ENCODE measurements at places on chromosomes 5 and 9.

DNA sequence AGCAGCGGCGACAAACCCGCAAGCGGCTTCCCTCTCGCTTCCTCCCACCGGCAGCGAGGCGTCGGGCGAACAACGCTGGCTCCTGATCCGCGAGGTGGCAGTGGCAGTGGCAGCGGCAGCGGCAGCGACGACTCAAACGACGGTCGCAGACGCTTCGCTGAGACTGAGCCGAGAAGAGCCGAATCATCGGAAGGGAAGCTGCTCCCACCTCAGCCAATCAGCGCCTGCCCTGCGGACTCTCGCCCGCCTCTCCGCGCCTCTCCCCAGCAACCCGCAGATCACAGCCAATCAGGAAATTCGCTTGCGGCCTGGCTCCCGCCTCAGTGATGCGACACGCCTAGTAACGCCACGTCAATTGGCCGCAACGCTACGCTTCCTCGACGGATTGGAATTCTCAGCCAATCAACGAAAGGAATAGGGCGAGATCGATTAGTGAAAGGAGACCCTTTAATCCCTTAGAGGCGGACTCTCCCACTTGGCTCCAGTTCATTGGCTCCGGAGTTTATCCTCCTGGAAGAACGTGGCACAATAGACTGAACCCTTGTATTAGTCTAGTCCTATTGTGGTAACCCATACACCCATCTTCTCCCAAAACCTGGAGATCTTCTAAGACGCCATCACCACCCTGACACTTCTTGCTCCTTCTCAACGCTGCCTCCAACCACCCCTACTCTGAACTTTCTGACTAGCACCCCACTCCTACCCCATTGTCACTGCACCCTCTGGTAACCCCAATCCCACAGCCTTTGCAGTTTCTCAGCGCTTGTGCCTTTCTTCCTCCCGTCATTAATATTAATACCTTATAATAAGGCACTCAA is at the start of gene VCP:
TSS of gene VCP (minus strand) at position 165 of the 818 bp plus-strand sequence. CDS start 272 bp downstream, outside the sequence.
- DNase-seq, result peak; percentile 96

DNA sequence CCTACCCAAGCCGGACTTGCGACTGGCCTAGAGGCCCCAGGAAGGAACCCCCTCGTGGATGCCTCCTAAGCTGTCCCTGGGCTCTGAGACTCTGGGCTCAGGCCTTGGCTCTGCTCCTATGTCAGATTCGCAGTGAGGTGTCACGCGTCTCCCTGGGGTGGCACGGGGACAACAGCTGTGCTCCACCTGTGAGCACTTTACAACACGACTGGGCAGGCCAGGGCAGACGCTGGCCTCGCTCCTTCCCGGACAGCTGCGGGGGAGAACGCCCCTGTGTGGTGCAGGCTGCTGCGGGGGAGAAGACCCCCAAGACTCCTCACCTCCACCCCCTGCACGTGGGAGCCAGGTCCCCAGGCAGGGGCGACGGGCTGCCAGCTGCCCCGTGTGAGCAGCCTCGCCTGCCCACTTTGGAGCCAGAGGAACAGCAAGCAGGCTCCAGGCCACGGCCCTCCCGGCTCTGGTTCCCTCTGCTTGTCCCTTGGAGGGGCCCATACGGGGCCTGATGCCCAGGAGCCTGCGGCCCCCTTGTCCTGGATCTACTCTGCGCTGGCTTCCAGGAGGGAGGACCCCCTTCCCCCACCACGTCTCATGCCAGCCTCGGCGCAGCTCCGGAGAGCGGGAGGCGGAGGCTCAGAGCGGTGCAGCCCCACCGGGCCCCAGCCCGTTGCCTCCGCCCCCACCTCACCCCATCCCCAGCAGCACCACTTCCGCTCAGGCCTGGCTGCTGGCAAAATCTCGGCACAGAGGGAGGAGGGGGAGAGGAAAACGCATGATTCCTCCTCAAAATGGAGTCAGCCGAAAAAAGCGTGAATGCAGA is 36.0 kb downstream of the SARDH start:
- DNase-seq, result no peak

- no peak for DNase-seq
Observed at GRCh38 chr9:20419533-20419932, 202.8 kb downstream of the MLLT3 start.

DNA sequence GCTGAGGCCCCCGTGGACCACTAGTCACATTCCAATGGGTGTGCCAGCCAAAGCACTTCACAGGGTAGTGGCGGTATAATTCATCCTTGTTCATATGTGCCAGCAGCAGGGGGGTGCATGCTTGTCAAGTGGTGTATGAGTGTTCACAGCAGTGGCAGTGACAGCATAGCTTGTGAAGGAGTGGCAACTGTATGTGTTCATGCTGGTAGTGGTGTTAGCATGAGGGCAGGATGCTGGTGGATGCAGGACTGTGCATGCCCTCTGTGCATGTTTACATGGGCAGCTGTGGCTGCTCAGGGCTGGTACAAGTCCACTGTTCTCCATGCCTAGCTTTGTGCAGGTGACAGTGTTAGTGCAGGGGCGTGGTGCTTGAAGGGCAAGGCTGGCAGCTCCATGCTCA is 253.4 kb upstream of the DMAC1 start:
- no peak for DNase-seq

DNA sequence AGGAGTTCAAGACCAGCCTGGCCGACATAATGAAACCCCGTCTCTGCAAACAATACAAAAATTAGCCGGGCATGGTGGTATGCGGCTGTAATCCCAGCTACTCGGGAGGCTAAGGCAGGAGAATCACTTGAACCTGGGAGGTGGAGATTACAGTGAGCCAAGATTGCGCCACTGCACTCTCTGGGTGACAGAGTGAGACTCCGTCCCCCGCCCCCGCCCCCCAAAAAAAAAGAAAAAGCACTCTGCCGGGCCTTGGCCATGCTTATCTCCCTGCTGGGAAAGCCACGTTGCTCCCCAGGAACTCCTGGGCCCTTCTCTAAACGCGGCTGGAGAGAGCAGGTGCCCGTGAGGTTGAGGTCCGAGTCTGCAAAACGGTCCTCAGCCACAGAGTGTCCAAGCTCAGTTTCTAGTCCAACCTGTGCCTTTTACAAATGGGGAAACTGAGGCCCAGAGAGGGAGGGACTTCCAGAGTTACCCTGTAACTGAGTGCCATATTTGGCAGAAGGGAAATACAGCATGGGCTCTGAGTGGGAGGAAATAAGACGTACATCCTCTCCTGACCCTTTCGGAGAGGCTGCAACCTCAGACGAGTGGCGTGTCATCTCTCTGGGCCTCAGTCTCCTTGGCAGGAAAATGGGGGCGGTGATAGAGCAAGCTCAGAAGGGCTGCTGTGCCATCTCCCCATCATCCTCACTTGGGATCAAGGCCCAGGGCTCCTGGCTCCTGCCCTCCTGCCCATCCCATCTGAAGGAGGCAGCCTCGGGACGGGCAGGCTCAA is 6.6 kb upstream of the PHYHD1 start:
- no peak for DNase-seq

DNA sequence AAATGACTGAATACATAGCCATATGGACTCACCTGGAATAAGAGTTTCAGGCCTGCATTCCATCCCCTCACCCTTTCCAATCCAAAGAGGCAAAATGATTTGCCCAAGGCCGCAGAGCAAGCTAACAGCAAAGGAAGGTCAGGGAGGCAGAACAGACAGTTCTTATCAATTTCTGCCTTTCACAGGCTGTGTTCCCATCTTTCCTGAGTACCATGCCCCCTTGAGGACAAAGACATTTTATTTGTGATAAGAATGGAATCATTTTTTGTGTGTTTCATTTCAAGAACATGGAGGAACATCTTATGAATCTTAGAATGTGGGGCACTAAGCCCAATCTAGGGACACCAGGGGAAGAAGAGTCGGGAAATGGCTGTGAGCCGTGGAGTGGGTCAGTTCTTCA is 13.9 kb downstream of the LHFPL2 start:
- no peak for DNase-seq

- DNase-seq, result no peak
Observed at GRCh38 chr5:173644673-173645436, 28.4 kb upstream of the BOD1 start.

- peak; percentile 91 for DNase-seq
Observed at GRCh38 chr9:72428329-72428728, 63.3 kb upstream of the ZFAND5 start.
